AML-193 (cell line): ENCODE measurements at places on chromosomes 6 and 20.

GRCh38 chr6:102309700-102310099, 916.2 kb downstream of the GRIK2 start:
- DNase-seq = no peak

DNA sequence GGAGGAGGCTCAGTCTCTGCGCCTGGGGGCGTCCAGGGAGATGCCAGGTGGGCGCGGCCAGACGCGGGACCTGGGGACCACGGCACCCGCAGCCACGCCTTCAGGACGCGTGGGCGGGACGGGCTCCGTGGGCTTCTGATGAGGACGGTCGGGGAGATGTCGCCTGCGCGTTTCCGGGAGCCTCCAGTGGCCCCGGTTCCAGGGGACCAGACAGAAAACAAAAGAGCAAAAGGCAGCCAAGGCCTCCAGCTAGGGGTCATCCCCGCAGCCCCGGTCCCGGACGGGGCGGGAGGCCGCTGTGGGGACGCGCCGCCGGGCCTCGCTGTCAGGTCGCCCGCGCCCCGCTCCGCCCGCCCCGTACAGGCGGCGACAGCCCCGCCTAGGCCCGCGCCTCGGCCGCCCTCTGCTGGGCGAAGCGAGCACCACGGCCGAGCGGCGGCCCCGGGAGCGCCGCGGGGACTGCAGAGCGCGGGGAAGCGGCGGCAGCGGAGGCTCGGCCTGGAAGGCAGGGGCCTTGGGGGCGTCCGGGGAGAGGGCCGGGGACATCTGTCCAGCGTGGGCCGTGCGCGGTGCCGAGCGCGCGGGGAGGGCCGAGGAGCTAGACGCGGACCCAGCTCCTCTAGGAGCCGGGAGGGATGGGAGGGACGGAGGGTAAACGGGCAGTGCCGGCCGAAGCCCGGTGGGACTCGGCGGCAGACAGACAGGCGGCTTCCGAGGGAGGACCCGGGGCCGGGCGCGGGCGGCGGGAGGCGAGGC, 48.7 kb downstream of the TMEM242 start:
- peak; percentile 88 for DNase-seq

DNA sequence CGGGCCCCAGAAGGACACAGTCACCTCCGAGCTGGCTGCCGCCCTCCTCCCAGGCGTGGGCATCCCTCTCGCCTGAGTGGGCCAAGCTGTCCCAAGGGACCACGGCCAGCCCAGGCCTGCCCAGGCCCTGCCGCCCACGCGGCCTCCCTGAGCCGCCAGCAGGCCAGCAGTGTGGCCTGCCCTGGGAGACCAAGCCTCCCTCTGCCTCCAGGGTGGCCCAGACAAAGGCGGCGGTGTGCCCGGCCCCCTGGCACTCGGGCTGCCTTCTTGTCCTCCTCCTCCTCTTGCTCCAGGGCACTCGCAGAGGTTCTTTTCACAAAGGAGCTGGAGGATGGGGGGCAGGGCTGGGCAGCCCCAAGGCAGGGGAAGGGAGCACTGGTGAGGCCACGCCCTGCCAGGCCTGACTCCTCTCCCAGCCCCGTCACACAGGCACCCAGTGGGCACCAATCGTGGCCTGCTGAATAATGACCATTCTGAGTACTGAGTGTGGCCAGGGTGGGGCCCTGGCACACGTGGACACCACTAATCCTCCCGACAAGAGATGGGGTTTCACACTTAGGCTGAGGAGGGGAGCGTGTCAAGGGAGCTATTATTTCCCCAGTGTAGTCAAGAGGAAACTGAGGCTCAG, 25.3 kb downstream of the NOL4L start:
- no peak for DNase-seq

DNA sequence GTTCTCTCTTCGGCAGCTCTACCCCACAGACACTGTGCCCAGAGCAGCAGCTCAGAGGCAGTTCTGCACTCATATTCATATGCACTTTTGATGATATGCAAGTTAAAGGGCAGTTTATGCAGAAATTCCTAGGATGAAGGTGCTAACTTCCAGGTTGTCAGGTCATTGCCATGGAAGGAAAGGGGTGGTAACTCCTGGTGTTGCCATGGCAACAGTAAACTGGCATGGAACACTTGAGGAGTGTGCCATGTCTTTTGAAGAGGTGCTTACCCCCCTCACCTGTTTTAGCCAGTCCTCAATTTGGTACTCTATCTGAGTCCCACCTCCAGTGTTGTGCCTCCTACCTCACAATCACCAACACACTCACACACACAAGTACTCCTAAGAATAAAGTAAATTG, 539.4 kb upstream of the BTBD3 start:
- no peak for DNase-seq

GRCh38 chr20:49381558-49382493, 100.6 kb downstream of the KCNB1 start:
- DNase-seq = no peak

- peak; percentile 45 for DNase-seq
Measured at GRCh38 chr6:99790679-99791078, 184.0 kb downstream of the PRDM13 start.

DNA sequence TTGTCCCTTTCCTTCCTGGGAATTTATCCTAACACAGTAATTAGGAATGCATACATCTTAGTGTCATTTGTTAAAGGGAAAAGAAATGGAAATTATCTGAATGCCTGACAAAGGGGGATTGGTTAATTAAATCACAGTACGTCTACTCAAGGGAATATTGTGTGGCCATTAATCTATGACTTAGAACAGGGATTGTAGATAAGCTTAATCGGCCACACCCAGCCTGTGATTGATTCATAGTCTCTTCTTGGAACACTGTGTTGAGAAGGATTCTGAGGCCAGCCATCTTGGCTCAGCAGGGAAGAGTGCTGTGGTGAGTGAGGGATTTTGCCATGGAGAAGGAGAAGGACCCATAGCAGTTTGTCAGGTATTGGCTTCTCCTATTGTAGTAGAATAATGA, 50.5 kb downstream of the CTNNBL1 start:
- no peak for DNase-seq
